Nephron progenitor cell (in vitro differentiated cells): ENCODE measurements at places on chromosomes 6 and 20.

DNA sequence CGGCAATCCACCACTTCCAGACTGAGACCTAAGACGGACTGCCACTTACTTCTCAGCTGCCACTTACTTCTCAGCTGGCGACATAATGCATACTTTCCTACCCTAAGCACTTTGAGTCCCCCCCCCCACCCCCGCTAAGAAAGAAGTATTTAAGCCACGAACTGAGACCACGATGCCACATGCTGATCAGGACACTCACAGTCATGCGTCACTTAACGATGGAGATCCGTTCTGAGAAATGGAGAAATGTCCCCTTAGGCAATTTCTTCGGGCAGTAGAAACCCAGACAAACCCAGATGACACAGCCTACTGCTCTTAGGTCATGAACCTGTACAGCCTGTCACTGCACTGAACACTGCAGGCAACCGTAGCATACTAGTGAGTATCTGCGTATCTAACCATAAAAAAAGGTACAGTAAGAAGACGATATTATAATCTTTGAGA is 690 bp downstream of the IFNGR1 start:
- DNase-seq: peak; percentile 9

- no peak for DNase-seq
Observed at GRCh38 chr20:62739581-62740285, 31.1 kb downstream of the NTSR1 start.

DNA sequence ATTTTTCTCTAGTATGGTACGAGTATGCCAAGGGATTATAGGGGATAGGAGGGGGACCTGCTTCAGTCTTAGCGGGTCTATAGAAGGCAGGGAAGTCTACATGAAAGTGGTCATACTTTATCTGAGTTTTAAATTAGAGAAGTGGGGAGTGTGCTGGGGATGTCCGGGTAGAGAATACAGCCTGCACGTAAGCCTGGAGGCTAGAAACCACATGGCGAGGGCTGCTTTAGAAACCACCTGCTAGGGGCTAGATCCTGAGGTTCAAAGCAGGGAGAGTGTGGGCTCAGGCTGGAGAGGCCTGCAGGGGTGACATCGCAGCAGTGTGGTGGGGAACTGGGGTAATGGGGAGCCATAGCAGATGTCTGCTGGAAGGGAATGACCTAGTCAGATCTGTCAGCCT is 85.2 kb downstream of the VEGFA start:
- no peak for DNase-seq

- DNase-seq: no peak
Observed at GRCh38 chr6:81889377-81890053, 137.0 kb upstream of the TENT5A start.

- DNase-seq: no peak
Observed at GRCh38 chr6:97280766-97281165, 2.2 kb downstream of the MMS22L start.

DNA sequence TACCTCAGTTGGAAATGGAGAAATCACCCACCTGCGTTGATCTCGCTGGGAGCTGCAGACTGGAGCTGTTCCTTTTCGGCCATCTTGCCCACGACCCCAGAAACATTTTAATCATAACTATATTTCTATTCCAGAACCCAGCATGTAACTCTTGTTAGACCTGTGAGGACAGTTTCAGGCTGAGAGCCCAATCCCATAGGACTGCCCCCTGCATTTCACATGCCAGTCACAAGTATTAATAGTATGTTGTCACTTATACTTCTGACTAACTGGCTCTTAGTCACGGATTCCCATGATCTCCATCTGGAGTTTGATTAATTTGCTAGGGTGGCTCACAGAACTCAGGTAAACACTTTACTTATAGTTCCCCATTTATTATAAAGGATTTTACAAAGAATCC is 96.0 kb upstream of the PRND start:
- no peak for DNase-seq

DNA sequence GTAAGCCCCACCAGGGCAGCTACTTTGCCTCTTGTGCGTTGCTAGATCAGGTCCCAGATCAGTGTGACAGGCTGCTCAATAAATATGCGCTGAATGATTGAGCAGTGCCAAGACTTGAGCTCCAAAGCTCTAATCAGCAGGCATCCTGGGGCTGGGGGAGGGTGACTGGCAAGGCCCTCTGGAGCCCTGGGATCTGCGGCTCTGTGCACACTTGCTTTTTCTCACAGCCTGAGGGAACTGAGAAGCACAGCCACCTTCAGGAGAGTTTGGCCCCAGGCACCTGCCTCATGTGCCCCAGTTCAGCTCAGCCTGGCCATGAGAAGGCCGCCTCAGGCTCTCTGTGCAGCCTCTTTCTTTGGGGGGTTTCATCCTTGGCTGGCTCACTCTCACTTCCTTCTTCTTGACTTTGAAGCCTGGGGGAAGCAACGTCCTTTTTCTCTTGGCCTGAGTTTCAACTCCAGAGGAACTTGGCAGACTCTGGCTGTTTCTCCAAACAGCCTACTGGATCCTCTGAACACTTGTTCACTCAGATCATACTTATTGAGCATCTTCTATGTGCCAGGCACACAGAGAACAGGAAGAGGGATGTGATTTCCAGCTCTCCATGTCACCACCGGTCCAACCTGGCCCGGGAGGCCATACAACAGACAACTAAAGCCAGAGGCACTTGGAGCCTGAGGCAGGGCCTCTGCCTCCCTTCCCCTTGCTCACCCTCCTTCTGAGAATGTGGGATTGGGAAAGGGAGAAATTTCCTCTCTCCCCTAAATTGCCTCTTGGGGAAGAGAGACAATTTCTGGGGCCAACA is 114.0 kb downstream of the VEGFA start:
- no peak for DNase-seq

DNA sequence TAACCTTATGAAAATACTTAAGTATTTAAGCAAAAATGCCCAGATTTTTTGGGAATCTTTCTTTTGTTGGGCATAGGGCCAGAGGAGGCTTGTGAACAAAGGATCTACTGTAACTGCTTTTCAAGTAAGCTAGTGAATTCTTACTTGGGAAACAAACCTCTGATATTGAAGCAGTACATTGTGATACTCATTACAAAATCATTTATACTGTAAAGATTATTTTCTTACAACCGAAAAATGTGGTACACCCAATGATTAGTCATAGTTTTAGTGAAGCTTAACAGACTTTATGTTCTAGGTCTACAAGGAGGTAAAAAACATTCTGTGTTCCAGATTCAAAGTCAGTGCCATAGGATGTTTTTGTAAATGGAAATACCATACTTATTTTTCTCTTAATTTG is 272.9 kb upstream of the KCNQ5 start:
- DNase-seq: no peak
